H1 (cell line): ENCODE measurements at places on chromosomes 2 and 18.

- no peak for DNase-seq
These were observed 287.0 kb downstream of the PHLPP1 start for GRCh38 chr18:63002305-63002704.

GRCh38 chr2:3160751-3161330, 216.8 kb downstream of the EIPR1 start:
- DNase-seq, result no peak

DNA sequence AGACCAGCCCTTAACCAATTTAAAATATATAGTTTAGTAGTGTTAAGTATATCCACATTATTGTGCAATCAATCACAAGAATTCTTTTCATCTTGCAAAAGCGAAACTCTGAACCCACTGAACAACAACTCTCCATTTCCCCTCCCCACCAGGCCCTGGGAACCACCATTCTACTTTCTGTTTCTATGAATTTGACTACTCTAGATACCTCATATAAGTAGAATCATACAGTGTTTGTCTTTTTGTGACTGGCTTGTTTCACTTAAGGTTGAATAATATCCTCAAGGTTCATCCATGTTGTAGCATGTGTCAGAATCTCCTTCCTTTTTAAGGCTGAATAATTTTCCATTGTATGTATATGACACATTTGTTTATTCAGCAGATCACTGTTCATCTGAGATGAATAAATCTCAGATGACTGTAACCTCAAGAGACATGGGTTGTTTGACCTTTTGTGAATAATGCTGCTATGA, 8.1 kb upstream of the SOS1 start:
- no peak for DNase-seq

GRCh38 chr18:75269696-75270095, 59.1 kb downstream of the TSHZ1 start:
- no peak for DNase-seq

- no peak for DNase-seq
These were observed 123.4 kb downstream of the LAMA1 start for GRCh38 chr18:6994056-6994770.

GRCh38 chr18:50154420-50154819, 40.5 kb downstream of the MYO5B start:
- DNase-seq, result no peak

GRCh38 chr2:68857202-68857845, 13.9 kb downstream of the BMP10 start:
- no peak for DNase-seq

- no peak for DNase-seq
These were observed at the start of gene DYTN for GRCh38 chr2:206718296-206718695. Gene DYTN (minus strand): TSS chr2:206718396. CDS start chr2:206718279, 117 bp downstream.

DNA sequence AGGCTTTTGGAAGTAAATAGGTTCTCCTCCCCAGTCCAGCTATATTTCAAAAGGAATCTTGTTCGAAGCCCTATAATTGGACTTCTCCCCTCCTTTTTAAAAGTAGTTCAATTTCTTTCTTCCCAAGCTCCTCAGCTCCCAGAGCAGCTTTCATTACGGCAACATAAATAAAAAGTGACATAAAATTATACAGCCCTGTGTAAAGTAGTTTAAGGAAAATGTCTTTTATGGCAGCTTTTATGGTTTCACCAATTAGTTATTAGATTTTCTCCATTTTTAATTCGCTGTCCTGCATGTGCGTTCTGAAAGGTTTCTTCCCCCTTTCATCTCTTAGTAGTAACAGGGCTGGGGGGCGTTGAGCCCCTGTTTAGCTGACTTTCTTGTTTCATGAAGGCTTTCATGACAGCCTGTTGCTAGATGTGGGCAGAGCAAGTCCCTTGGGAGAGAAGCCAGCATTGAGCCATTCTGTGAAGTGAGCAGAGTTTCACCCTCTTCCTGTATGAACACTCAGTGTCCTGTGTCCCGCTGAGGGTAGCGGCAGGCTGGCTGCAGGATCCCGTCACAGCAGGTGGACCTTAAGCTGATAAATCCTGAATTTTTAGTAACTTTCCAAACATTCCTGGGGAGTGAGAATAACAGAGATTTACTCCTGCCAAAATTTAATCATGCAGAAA, 229.7 kb upstream of the SPRED2 start:
- DNase-seq, result no peak

- no peak for DNase-seq
These were observed 569.3 kb downstream of the TNS1 start for GRCh38 chr2:217433522-217433921.
